ENCODE measurements at places on chromosomes 6 and 20.

DNA sequence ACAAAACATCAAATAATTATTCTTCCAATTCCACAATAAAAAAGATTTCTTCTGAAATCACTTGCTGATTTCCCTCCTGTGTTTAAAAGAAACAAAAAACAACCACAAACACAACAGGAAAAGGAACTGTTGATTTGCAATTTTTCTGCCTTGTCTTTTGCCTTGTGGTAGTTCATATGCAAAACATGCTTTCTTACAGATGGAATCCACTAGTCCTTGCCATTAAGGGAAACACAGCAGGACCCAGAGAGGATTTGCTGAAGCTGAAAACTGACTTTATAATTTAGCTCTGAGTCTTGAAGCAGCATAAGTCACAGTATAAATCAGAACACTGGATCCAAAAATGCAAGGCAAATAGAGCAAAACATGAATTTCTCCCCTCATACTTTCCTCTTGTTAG, 328.8 kb downstream of the PHF3 start:
- no peak for DNase-seq

DNA sequence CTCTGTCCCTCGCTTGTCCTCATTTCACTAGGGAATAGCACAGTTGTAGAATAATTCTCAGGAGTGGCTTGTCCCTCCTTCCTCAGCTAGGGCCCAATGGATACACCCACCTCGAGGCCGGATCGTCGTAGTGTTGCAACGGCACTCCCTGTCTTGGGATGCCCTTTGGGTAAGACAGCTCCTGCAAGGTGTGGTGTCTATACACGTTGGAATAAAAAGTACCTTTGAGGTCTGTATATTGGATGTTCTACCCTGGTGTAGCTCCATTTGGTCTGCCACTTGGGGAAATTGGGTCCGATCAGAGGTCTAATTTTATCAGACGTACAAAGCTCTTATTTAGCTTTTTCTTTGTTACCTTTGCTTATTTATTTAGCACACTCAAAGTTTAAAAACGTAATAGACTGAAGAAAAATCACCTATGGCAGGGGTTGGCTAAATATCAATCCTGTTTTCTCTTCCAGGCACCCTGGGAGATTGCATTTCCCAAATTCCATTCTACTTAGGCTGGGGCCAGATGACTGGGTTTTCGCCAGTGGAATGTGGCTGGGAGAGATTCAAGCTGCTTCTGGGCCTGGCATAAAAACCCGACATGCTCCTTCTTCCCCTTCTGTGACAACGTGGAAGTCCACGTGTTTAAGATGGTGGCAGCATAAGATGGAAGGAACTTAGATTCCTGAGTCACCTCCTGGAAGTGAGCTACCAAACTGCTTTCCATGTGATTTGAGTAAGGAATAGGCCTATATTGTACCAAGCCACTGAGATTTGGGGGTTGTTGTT, 82.3 kb upstream of the CD83 start:
- DNase-seq: peak; percentile 54

- no peak for DNase-seq
Measured at GRCh38 chr6:111825439-111826086, 47.7 kb downstream of the FYN start.

GRCh38 chr6:21560249-21560648, 33.3 kb upstream of the SOX4 start:
- DNase-seq: no peak

GRCh38 chr6:134324766-134325165, 6.9 kb upstream of the SGK1 start:
- DNase-seq: no peak

- no peak for DNase-seq
Measured at GRCh38 chr6:16851758-16852157, 90.5 kb upstream of the ATXN1 start.

DNA sequence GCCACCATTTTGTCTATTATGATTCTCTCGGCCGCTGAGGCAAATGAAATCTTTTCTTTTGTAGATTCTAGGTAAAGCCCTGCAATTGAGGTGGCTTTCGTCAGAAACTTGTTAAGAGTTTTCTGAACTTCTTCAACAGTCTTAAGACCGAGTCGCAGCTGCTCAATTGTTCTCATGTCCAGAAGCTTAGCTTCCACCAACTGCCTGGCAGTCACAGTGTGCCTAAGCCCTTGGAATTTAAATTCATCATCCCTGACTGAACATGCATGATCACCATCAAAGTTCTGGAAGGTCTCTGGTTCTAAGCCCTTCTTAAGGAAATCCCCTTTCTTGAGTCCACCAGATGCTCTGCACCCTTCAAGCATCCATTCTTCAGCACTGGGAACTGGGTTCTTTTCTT, 25.7 kb downstream of the DST start:
- no peak for DNase-seq

DNA sequence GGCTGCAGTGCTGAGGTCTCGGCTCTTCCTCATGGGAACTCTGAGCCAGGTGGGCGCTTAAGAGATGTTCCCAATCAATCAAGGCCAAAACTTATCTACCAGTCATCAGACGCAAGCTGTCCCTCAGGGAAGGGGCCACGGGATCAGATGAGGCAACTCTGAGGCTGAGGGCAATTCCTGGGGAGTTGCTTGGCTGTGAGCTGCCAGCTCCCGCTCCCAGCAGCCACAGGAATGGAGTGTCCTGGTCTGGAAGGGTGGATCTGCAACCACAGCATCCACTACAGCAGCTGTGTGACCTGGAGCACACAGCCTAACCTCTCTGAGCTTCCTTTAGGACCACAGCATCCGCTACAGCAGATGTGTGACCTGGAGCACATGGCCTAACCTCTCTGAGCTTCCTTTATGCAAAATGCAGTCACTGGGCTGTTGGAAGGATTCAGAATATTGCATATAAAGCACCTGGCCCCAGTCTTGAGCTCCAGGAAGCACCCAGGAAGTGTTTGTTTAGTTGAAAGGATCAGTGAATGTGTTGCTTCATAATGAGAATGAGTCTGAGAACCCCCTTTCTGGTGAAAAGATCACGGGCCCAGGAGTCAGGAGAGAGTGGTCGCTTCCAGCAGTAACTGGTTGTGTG, 60.9 kb downstream of the TFAP2C start:
- no peak for DNase-seq

GRCh38 chr6:127934956-127935355, 34.1 kb upstream of the THEMIS start:
- DNase-seq: no peak

DNA sequence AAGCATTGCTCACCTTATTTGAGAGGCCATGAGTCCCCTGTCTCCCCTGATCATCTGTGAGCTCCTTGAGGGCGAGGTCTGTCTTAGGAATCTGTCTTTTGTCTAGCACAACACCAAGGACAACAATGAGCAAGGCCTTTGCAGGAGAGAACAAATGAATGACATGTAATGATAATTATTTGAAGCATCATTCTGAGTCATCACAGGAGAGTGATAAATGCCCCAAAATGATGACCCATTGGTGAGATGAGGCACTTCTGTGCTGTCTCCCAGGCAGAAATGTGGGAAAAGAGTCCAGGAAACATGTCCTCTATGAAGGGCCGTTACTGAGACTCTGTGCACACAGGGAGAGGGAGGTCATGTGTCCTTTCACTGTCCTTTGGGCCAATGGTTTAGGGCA, 105.2 kb upstream of the LRFN2 start:
- DNase-seq: no peak

DNA sequence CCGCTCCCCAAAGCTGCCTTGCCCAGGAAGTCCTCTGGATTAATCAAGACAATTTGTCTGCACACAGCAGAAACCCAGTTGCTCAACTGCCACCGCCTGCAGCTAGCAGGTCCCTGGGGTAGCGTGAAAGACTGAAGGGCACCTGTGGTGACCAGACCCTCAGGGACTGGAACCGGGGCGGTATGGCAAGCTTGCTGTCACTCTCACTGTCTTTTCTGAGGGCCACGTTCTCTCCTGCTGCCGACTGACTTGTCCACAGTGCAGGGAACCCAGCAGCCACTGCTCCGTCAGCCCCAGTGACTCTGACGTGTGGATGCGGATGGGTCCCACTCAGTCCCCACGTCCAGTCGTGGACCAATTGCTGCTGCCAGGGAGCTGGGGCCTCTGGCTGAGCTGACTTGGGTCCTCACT, 72.8 kb upstream of the PMEPA1 start:
- no peak for DNase-seq

- no peak for DNase-seq
Measured at GRCh38 chr6:1468126-1468525, 78.8 kb downstream of the FOXF2 start.

- DNase-seq: no peak
Measured at GRCh38 chr6:145009711-145010110, 724.6 kb downstream of the UTRN start.

DNA sequence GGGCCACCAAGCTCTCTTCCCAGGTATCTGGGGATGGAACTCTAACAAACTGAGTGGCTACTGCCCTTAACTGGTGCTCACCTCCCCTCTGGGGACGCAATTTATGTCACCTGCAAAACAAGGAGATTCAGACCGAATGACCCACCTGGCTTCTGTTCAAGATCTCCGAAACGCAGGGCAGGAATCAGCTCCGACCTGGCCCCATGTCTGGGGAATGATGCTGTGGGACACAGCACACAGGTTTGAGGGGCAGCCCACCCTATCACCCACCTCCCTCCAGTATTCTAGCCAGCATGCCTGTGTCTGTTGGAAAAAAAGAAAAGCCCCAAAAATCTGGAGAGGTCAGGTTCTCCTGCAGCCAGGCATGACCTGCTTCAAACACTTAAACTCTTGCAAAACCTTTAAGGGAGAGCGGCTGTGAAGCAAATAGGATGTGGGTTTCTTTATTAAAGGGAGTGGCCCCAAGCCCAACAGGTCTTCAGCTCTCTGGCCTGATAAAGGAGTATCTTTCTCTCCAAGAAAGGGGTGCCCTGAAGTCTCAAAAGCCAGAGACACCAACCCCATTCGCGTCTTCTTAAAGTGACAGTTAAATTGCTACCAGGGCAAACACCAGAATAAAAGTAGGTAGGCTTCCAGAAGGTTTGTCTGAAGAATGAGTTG, 6.4 kb downstream of the PREX1 start:
- no peak for DNase-seq

DNA sequence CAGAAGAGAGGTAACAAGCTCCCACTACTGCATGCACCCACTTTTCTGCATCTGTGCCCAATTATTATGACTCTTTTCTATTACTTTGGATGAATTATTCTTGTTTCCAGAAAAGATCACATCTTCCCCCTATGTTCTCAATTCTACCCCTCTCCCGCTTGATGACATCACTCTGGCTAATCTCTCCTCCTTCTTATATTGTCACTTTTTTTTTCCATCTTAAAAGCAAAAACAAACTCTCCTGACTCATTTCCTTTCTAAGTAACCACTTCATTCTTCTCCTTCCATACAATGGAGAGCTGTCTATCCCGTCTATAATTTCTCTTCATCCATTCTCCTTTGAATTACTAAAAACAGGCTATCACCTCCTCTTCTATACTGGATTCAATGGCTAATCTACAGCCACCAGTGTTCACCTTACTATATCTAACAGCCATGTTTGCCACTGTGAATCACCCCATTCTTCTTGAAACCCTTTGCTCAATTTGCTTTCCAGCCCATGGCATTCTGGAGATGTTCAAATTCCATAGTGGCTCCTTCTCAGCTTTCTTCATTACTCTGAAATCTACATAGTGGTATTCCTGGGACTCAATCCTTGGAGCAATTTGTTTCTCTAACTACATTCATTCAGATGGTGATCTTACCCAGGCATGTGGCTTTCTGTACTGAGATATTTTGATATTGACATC, 378.4 kb downstream of the ARHGAP18 start:
- DNase-seq: no peak

DNA sequence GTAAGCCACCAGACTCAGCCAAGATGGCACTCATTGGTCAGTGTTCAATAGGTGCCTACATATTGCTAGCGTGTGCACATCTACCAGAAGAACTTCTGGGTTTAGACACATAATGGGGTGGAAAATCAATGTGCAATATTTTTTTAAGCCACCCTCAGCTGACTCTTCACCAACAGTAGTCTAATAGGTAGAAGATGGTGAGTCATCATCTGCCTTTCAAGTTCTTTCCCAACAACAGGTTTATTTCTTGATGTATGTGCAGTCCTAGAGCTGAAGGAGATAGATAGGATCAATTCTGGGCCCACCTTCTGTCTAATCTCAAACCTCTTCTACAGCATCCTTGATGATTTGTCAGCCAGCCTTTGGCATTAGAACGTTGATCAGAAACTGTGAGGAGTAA, 41.3 kb downstream of the IRAK1BP1 start:
- DNase-seq: no peak

DNA sequence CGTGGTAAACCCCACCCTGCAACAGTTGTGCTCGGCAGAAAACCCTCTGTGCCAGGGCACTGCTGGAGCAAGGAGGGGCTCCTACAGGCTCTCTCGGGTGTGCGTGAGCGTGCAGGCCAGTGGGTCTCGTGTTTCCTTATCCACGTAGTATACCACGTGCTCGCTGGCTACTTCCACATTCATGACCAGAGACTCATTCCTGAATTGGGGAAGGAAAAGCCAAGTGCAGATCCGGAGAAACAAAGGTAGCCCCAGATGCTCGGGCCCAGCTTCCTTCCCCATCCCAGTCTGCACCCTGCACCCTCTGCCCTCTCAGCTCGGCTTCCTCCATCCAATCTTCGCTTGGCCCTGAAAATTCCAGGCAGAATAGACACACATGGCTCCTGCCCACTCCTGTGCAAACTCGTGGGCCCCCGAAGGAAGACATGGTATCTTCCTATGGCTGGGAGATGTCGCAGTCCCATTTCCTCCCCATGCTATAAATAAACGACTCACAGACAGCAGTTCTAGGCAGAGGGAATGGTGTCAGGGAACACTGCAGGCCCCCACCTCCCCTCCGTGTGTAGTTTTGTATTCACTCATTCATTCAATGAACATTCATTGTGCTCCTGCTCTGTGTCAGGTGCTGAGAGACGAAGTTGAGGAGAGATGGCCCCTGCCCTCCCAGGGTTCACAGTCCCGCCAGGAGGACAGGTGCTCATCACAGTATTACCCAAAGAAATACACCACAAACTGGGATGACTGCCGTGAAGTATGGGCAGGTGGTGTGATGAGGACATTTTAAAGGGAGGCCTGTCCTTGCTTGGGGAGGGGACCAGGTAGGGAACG, 29.6 kb downstream of the NPEPL1 start:
- no peak for DNase-seq

DNA sequence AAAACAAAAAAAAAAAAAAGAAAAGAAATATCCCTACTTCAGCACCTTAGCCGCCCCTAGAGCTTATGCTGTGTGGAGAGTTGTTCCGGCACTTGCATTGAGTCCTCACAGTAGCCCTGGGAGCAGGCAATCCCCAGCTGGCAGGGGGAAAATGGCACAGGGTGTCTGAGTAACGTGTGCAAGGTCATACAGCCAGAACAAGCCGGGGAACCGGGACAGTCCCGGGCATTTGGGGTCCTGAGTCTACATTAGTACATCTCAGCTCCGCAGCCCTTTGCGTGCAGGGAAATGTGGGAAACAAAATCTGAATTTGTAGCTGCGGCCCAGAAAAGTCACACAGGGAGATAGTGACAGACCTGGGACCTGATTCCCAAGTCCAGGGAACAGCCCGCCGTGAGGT, 3.4 kb downstream of the BAK1 start:
- DNase-seq: no peak
